Stimulated activated CD8-positive, alpha-beta memory T cell treated with anti-CD3 and anti-CD28 coated beads, Interleukin-4, amount 100 ng/mL, for 24 hours (primary cell): ENCODE measurements at places on chromosomes 1 and 21.

GRCh38 chr1:217889401-217889800 is 258.3 kb downstream of the SPATA17 start:
- no peak for DNase-seq

GRCh38 chr1:201420608-201421002 is 925 bp downstream of the TNNI1 start:
- DNase-seq = no peak

DNA sequence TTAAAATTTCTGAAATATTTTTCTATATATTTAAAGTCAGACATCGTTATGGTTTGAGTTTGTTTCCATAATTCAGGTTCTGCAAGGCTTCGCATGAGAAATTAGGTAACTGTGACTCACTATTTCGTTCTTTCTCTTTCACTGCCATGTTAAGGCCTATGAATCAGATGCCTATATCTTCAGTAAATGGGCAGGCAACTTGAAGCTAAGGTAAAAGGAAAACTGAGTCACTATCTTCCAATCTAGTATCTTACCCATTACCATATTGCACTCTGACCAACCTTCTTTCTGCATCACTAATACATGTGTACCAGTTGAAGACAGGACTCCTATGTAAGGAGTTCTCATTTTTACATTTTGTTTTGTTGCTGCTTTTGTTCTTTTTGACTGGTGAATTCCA is 37.8 kb downstream of the PYHIN1 start:
- no peak for DNase-seq

- DNase-seq = no peak
Observed at GRCh38 chr21:44899768-44900558, 20.7 kb downstream of the ITGB2 start.

- no peak for DNase-seq
Observed at GRCh38 chr1:148363439-148363810, 119.7 kb downstream of the PPIAL4G start.

- no peak for DNase-seq
Observed at GRCh38 chr1:24659166-24659904, 16.2 kb downstream of the SRRM1 start.

GRCh38 chr1:8382608-8383505 is 64.9 kb downstream of the SLC45A1 start:
- no peak for DNase-seq

- no peak for DNase-seq
Observed at GRCh38 chr21:18951271-18952038, 547.9 kb upstream of the TMPRSS15 start.

DNA sequence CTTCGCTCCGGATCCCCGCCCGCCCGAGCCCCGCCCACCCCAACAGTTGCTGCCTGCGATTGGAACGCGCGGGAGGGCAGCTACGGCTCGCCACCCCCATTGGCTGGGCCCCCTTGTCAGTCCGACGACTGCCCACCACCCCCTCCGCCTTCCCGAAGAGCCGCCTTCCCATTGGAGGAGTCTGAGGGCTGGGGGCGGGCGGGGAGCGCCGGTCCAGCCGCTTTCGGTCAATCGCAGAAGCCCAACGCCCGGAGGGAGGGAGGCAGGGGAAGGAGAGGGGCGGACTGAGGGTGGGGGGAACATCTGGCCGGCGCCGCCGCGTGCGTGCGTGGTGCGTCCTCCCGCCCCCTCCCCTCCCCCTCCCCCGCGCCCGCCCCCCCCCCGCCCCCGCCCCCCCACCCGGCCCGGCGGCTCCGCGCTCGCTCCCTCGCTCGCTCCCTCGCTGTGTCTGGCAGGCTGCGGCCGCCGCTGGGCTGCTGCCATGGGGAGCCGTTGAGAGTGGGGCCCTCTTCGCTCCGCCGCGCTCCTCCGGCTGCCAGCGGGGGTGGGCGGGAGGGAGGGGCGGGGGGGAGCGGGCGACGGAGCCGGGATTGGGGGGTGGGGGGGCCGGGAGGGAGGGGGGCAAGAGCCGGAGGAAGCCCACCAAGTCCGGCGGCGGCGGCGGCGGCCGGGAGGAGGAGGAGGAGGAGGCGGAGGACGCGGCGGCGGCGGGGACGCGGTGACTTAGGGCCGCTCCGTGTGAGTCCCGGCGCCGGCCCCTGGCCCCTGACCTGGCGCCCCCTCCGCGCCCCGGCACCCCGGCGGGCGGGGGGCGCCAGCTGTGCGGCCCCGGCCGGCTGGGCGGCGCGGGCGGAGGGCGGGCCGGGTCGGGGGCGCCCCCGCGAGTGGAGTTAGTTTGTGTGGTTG is 2.6 kb upstream of the ZBTB18 start:
- DNase-seq = peak; percentile 96

DNA sequence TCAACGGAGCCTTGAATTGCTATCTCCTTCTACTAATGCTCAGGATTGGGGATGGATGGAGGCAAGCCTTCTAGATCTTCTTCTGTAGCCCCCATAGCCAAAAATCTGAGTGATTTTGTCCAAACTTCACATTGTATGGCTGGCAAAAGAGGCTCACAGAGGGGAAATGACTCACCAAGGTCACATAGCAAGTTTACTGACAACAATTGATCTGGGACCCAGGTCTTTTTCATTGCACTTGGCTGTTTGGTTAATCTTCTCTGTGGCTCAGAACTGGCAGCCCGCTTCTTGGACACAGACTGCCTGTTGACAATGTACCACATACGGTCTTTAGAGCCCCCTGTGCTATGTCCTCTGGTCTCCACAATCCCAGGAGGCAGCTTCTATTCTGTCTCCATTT is 3.0 kb upstream of the LACTBL1 start:
- no peak for DNase-seq

DNA sequence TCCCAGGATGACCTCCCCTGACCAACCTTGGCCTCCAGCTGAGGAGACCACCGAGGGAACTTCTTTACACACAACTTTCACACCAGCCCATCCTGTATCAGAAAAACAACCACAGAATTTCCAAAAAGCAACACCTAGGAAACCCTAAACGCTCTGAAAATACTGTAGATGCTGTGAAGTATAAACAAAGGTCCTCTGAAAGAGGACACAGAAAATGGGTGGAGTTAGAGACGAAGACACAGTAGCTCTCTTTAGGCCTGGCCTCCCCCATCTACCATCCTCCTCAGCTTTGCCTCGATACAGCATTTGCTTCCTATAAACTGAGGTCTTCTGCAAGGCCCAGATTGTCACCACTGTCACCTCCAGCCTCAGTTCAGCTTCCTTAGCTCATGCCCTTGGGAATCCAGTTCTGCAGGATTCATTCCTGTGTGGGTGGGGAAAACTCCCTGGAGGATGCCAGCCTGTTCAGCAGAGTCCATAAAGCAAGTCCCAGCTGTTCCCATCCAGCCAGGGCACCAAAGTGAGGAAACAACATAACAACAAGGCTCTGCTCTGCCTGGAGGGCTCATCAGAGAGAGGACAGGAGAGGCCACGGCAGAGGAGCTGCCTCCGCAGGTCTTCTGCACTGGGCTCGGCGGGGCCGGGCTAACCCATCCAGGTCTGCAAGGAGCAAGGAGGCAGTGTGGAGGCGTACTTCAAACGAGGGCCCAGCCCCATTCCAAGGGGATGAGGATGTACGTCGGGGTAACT is 15.0 kb downstream of the PIK3C2B start:
- DNase-seq = no peak

DNA sequence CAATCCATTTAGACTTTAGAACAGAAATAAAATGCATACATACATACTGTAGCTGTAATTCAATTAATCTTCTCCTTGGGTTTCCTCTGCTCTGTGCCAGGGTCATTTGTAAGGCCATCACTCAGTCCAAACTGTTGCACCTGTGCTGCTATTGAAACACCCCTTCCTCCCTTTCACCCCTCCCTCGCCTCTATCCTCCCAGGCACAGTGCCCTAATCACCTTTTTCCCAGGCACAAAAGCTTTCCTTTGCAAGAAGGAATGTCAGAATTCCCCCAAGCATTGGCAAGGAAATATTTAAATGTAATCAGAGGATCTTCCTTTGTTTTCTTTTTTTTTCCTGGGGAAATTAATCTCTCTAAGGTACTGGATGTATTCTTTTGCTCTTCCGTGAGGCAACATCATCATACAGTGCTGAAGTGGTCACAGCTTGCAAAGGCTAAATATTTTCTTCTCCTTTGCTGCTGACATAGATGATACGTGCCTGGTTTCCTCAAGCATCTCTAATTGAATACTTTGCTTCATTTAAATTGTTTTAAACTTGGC is 339.3 kb upstream of the NR5A2 start:
- DNase-seq = no peak

DNA sequence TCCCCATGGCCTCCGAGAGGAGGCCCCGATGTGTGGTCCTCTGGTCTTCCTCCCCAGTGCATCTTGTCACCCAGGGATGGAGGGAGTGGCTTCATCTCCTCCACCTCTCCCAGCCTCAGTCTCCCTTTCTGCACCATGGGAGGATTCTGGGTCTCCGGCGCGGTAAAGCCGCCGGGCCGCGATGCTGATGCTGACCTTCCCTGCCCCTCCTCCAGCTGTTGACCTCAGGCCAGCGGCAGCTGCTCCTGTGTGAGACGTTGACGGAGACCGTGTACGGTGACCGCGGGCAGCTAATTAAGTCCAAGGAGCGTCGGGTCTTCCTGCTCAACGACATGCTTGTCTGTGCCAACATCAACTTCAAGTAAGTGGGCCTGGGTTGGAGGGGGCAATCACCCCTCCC is 92.6 kb downstream of the ARHGEF10L start:
- no peak for DNase-seq

- no peak for DNase-seq
Observed at GRCh38 chr1:244820131-244820530, 15.3 kb upstream of the COX20 start.

GRCh38 chr1:44412601-44413000 is 7.5 kb downstream of the RNF220 start:
- no peak for DNase-seq
